Fibroblast of villous mesenchyme (primary cell): ENCODE measurements at places on chromosomes 12 and 14.

- no peak for DNase-seq
These were observed 131.4 kb upstream of the OR4E1 start for GRCh38 chr14:21804981-21805380.

DNA sequence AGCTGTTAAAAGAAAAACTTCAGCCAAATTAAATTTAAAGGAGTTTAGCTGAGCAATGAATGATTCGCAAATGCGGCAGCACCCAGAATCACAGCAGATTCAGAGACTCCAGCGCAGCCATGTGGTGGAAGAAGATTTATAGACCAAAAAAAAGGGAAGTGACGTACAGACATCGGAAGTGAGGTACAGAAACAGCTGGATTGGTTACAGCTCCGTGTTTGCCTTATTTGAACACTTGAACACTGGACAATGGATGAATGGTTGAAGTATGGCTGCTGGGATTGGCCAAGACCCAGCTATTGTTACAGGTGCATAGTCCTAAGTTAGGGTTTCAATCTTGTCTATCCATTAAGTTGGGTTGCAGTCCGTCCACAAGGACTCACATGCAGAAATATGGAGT is 42.6 kb downstream of the GALNT8 start:
- DNase-seq: no peak

- DNase-seq: no peak
These were observed 129.5 kb downstream of the KIF26A start for GRCh38 chr14:104267895-104268294.

GRCh38 chr14:23182372-23183157 is 895 bp downstream of the SLC7A8 start:
- DNase-seq: no peak

DNA sequence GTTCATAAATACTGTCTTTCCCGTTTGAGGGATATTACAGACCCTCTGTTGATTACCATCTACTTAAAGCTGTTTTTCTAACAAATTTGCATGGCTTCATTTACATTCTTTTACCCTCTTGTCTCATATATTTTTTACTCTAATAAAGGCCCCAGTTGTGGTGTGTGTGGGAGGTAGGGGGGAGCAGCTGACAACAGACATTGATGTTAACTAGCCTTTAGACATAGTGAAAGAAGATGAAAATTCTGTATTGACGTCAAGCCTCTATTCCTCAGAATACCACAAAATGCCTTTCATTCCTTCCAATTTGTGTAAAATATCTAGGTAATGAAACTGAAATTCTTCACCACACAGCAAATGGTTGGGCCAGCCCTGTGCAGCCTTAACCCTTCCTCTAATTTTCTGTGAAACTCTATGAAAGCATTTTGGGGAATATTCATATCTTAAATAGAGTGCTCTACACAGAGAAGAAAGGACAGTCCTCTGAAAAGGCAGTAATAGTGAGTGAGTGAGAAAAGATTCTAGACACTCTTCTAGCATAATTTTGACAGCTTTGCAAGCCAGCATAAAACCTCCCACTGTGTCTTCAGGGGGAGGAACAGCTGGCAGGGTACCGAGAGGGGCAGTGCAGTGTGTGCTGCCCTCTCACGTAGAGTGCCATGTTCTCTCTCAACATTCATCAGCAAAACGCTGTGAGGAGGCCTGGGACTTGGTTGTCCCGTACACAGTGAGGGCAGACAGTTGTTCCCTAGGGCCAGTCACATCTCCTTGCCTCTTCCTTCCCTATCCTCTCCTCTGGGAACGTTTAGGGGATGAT is 20.1 kb upstream of the CERS5 start:
- DNase-seq: peak; percentile 89

DNA sequence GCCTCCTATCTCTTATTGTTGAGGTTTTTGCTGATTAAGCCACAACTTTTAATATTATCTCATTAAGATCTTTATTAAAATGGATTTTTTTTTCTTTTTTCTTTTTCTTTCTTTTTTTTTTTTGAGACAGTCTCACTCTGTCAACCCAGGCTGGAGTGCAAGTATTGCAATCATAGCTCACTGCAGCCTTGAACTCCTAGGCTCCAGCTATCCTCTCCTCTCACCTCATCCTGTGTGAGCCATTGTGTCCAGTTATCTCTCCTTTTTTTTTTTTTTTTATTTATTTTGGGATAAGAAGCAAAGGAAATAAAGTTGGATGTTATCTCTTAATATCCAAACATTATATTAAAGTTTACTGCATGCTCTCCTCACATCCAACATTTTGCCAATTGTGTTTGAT is 12.7 kb downstream of the VEZT start:
- no peak for DNase-seq

- DNase-seq: no peak
These were observed 187.6 kb downstream of the RMST start for GRCh38 chr12:97650242-97650641.

DNA sequence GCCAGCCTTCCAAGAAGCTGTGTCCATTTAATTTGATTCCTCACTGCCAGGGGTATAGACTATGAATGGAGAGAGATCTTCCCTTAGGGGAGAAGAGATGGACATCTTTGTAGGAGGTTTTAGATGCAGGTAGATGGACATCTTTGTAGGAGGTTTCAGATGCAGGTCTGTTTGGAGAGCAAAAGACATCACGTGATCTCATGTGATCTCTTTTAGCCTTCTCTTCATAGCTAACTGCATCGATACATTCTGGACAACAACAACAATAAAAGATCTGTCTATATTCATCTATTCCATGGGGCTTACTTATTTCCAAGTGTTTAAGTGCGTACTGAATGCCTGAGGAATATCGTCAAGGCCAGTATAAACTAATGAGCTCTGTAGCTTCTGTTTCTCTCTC is 163.2 kb downstream of the PAX9 start:
- DNase-seq: no peak

DNA sequence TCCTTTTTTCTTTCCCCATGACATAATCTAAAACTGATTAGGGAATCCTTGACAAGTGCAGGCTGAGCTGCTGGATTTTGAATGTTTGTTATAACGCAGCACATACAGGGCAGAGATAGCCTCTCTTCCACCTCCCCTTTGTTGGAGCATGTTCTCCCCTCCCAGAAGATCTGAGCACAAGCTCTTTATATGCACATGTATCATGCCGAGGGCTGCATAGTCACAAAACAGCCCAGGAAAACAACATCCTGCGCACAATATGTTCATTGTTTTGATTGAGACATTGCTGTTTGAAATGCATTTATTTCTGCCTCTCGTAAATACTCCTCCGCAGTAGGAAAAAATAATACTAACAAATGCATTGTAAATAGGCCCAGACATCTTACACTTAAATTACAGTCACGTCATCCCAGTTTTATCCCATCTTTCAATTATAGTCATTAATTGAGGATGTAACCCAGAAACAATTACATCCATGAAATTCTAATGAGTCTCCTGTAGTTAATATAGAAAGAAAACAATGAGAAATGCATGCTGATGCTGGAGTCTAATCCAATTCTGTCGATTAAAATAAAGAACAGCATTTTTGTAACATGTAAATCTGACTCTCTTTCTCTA is 401.8 kb downstream of the BTG1 start:
- peak; percentile 72 for DNase-seq

DNA sequence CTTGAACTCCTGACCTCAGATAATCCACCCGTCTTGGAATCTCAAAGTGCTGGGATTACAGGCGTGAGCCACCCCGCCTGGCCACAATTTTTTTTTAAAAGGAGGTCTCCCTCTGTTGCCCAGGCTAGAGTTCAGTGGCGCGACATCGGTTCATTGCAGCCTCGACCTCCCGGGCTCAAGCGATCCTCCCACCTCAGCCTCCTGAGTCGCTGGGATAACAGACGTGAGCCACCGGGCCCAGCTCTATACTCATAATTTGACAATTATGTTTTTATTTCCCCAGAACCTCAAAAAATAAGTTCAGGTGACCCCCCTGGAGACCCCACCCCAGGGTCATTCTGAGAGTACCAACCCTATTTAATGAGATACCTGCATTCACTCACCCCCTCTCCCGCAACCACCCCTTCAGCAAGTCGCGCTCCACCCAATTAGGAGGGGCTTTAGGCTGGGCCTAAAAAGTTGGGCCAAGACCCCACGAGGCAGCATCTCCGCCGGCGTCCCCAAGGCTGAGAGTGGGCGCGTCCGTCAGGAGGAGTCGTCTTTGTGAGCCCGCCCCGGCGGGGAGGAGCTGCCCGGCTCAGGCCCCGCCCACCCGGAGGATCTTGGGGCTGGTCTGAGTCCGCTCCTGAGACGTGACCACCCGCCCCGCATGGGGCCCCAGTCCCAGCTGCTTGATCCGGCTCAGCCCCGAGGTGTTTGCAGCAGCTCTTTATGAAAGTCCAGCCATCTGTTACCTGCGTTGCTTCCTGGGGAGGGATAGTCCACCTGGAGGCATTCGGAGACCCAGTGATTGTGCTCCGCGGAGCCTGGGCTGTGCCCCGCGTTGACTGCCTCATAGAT is at the start of gene ANKRD33:
ANKRD33 (plus strand) TSS at position 628 of the 840 bp plus-strand sequence; CDS start at position 712, 84 bp downstream.
- DNase-seq: peak; percentile 41

DNA sequence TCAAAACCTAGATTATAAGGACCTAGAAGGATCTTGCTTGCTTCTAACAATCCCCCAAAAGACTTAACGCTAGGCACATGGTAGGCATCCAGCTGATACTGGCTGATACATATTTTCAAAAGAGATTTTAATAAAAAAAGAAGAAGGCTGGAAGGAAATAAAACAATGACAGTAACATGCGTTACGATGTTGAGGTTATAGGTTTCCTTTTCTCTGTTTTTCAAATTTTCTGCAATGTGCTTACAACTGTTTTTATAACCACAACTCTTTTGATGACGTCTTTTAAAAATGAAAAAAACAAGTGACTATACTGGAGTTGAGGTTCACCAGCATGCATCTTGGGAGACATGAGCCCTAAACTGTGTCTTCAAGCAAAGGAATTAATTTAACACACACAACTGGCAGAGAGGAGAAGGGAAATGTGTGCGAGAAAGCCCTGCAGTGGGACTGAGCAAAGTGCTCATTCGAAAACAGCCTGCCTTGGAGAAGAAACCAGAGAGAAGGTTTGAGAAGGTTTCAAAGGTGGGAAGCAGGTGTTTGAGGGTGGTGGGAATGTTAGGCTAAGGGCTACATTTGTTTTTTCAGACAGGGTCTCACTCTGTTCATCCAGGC is 80.4 kb downstream of the DUSP16 start:
- no peak for DNase-seq

GRCh38 chr12:66144791-66145754 is 14.5 kb upstream of the LLPH start:
- peak; percentile 80 for DNase-seq

- peak; percentile 85 for DNase-seq
These were observed 15.2 kb upstream of the PLEKHG6 start for GRCh38 chr12:6295094-6295811.

DNA sequence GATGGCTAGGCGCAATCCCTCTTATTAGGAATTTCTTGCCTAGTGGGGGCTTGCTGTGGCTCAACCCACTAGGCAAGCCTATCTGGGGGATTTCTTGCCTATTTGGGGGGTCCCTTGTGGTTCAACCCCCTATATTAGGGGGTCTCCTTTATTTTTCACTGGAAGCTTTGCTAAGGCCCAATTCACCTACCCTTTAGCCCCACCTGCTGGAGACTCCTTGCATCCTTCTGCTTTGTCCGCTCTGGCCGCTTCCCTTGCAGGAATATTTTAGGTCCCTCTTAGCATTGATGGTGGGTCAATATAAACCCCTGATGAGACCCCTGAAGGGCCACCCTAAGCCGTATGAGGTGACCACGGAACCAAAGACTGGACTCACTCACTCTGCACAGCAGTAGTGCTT is 1552.1 kb downstream of the AACS start:
- DNase-seq: no peak

DNA sequence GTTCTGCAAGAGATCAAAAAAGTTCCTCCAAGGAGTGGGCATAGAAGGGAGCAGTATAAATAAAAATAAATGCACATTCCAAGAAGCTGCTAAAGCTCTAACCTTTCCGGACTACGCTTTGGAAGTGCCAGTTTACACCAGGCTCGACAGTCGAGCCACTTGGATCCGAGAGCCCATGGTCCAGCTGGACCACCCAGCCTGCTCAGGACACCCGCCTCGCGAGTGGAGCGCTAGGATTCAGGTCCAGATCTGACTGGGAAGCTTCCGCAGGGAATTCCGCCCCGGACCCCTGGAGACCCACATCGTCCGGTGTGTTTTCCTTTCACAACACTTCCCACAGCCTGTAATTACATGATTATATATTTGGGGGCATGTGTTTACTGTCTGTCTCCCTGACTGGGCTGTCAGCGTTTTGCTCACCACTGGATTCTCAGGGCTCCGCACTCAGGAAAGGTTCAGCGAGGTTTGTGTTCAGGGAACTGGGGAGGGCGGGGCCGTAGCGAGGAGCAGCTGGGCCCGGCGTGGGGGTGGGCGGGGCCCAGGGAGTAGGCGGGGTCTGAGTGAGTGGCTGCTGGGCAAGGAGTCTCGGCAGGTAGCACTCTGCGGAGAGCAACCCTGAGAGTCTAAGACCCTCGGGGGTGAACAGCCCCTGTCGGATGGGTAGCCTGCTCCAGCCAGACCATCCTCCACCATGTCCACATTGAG is 52.3 kb upstream of the TMEM263 start:
- peak; percentile 48 for DNase-seq

- no peak for DNase-seq
These were observed 1765.0 kb upstream of the FLRT2 start for GRCh38 chr14:83764656-83765599.

- DNase-seq: peak; percentile 17
These were observed at the start of gene LRFN5 for GRCh38 chr14:41606532-41607303. Gene LRFN5 (plus strand): TSS chr14:41606876.
